ENCODE measurements at places on chromosomes 5 and 9.
A peak's percentile ranks its signal among the peaks of the same experiment; 100 is the strongest.

- DNase-seq: no peak
- no peak overlapping the region for H3K4me3 ChIP-seq
- H3K27ac ChIP-seq: no peak overlapping the region
- H3K36me3 ChIP-seq: no peaks in the 10 kb centered on the region
- H3K27me3 ChIP-seq: no peaks in the 10 kb centered on the region
- peaks cover 5% of the 10 kb centered on the region for H3K4me1 ChIP-seq
Observed at GRCh38 chr9:136270173-136270705, 24.6 kb upstream of the QSOX2 start.

- DNase-seq: no peak
- H3K36me3 ChIP-seq: no peaks in the 10 kb centered on the region
- no peaks in the 10 kb centered on the region for H3K4me1 ChIP-seq
- no peak overlapping the region for H3K27ac ChIP-seq
- H3K4me3 ChIP-seq: no peak overlapping the region
Observed at GRCh38 chr5:146015001-146015400, 78.6 kb downstream of the SH3RF2 start.

DNA sequence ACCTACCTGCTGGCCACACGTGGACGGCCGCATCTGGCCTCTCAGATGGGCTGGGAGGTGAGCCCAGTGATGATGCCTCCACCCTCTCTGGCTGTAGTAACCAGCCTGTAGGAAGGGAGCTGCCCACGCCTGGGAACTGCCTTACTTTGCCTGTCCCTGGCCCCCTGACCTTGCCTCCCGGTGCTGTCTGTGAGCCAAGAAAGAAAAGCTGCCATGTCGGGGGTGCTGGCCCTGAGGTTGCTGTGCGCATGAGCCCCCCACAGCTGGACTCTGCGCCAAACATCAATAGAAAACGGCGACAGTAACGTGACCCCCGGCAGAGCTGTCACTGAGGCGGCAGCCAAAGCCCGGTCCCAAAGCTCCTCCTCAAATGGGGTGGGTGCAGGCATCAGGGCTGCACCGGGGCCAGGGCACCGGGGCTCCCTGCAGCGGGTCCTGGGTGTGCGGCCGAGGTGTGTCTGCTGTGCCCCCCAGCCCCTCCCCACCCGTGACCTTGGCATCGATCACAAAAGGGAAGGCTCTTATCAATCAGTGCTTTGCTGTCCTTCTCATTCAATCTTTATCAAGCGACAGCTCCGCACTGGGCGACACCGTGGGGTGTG is 15.3 kb upstream of the SLC9A3 start:
- no peaks in the 10 kb centered on the region for H3K36me3 ChIP-seq
- peak overlapping the region; percentile 15 for H3K4me3 ChIP-seq
- H3K27ac ChIP-seq: no peak overlapping the region

- H3K4me1 ChIP-seq: peaks cover 24% of the 10 kb centered on the region
- DNase-seq: no peak
- H3K27me3 ChIP-seq: no peaks in the 10 kb centered on the region
Observed at GRCh38 chr5:179439181-179439985, 94.1 kb upstream of the ADAMTS2 start.

DNA sequence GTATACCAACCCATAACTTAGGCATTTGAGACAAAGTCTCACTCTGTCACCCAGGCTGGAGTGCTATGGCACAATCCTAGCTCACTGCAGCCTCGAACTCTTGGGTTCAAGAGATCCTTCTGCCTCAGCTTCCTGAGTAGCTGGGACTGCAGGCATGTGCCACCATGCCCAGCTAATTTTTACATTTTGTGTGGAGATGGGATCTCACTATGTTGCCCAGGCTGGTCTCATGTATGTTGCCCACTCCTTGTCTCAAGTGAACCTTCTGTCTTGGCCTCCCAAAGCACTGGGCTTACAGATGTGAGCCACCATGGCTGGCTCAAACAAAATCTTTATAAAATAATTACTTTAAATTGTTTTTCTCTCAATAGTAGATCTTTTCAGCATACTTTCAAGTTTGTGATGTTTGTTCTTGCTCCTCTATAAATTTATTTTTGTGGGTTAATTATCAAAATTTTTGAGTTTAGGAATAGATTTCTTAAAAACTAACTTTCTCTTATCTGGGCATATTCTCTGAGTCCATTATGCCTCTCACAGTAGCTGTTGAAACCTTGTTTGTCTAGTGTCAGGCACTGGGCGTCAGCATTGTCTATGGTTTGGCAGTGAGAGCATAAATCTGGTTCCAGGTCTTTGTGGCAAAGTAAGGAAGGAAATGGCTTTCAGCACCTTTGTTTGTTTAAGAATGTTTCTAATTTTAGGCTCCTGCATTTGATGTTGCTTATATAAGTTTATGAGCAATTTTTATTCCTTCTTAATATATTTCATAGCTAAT is 38.7 kb downstream of the NLN start:
- H3K4me3 ChIP-seq: no peak overlapping the region
- H3K27me3 ChIP-seq: no peaks in the 10 kb centered on the region
- no peak overlapping the region for H3K27ac ChIP-seq
- peaks cover 4% of the 10 kb centered on the region for H3K36me3 ChIP-seq

- H3K4me3 ChIP-seq: no peak overlapping the region
- H3K27me3 ChIP-seq: no peaks in the 10 kb centered on the region
- DNase-seq: no peak
- H3K36me3 ChIP-seq: no peaks in the 10 kb centered on the region
Observed at GRCh38 chr9:85397005-85397404, 344.7 kb downstream of the AGTPBP1 start.

DNA sequence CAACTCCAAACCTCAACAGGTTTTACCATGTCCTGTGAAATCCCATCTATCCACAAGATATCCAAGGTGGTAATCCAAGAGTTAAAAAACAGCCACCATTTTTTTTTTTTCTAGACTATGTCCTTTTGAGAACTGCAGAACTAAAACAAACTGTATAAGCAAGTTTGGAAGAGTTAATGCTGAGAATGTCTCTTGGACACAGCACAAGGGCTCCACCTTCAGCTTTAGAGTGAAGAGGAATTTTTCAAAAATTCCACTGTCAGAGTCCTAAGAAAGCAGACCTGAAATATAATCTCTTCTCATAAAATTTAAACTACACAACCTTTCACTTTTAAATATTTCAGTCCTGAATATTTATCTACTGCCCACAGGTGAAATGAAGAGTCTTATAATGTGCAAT is 167.8 kb upstream of the CCNG1 start:
- DNase-seq: no peak
- no peaks in the 10 kb centered on the region for H3K27me3 ChIP-seq
- H3K36me3 ChIP-seq: no peaks in the 10 kb centered on the region
- no peaks in the 10 kb centered on the region for H3K4me1 ChIP-seq

DNA sequence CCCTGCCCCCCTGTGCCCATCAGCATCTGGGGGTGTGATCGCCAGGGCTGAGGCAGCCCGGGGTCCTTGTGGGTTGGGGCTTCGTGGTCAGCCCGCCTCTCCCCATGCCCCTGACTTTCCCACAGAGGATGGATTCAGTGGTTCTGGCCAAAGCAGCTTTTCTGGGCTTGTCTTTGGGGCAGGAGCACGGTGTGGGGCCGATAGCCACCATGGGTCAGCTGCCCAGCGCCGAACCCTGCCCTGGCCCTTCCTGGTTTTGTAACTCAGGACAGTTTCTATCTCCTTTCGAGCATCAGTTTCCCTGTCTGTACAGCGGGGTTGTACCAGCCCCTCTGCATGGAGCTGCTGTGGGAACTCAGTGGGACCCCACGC is 77.1 kb downstream of the HMCN2 start:
- H3K36me3 ChIP-seq: no peaks in the 10 kb centered on the region
- H3K4me1 ChIP-seq: no peaks in the 10 kb centered on the region
- no peaks in the 10 kb centered on the region for H3K27me3 ChIP-seq
- H3K4me3 ChIP-seq: no peak overlapping the region
- no peak for DNase-seq
- H3K27ac ChIP-seq: no peak overlapping the region

- no peaks in the 10 kb centered on the region for H3K36me3 ChIP-seq
- no peak overlapping the region for H3K27ac ChIP-seq
- no peak overlapping the region for H3K4me3 ChIP-seq
- DNase-seq: no peak
Observed at GRCh38 chr5:78760366-78760765, 111.8 kb upstream of the LHFPL2 start.

DNA sequence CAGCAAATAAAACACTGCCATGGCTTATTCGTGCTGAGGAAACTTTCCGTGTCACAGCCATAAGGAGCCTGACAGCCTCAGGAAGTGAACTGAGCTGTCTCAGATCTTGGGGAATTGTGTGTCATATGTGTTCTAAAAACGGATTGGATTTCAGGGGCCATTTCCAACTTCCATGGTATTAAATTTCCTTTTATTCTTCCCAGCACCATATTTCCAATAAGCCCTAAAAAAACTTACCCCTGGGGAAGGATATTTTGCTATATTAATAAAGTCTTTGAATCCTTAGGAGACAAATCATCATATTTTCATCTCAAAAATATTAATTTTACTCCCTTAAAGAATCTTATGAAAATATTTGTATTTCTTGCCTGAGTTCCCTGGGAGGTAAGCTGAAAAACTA is 93.9 kb downstream of the LHFPL2 start:
- peaks cover 3% of the 10 kb centered on the region for H3K36me3 ChIP-seq
- no peaks in the 10 kb centered on the region for H3K27me3 ChIP-seq
- no peak overlapping the region for H3K4me3 ChIP-seq
- DNase-seq: no peak
- no peaks in the 10 kb centered on the region for H3K4me1 ChIP-seq

- no peak overlapping the region for H3K27ac ChIP-seq
- peaks cover 1% of the 10 kb centered on the region for H3K36me3 ChIP-seq
- peaks cover 12% of the 10 kb centered on the region for H3K4me1 ChIP-seq
- no peak for DNase-seq
- H3K27me3 ChIP-seq: no peaks in the 10 kb centered on the region
Observed at GRCh38 chr5:10600626-10601245, 36.9 kb downstream of the ANKRD33B start.

DNA sequence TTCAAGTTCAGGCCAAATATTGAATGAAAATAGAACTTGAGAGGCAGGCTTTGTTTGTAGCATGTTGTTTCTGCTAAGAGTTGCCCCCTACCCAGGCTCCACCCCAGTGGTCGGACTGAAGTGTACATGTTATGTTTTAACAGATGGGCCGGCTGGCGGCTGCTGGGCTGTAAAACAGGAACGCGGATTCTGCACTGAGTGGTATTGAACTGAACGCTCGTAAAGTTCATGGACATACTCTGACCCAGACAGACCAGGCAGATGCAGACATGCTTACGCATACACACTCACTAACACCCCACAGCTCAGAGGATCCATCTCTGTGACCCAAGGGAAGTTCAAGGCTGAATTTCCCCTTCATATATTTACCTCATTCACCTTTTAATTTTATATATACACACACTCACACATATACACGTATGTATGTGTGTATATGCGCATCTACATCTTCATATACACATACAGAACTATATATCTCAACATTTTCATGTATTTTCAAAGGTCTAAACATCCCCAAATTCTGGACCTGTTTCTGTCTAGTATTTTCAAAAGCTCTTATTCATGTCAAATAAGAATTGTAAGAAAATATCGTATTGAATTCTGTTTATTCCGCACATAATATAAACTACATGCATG is 1.4 kb downstream of the MARCHF3 start:
- H3K36me3 ChIP-seq: no peaks in the 10 kb centered on the region
- no peak overlapping the region for H3K27ac ChIP-seq
- H3K4me3 ChIP-seq: no peak overlapping the region
- DNase-seq: peak; percentile 2

DNA sequence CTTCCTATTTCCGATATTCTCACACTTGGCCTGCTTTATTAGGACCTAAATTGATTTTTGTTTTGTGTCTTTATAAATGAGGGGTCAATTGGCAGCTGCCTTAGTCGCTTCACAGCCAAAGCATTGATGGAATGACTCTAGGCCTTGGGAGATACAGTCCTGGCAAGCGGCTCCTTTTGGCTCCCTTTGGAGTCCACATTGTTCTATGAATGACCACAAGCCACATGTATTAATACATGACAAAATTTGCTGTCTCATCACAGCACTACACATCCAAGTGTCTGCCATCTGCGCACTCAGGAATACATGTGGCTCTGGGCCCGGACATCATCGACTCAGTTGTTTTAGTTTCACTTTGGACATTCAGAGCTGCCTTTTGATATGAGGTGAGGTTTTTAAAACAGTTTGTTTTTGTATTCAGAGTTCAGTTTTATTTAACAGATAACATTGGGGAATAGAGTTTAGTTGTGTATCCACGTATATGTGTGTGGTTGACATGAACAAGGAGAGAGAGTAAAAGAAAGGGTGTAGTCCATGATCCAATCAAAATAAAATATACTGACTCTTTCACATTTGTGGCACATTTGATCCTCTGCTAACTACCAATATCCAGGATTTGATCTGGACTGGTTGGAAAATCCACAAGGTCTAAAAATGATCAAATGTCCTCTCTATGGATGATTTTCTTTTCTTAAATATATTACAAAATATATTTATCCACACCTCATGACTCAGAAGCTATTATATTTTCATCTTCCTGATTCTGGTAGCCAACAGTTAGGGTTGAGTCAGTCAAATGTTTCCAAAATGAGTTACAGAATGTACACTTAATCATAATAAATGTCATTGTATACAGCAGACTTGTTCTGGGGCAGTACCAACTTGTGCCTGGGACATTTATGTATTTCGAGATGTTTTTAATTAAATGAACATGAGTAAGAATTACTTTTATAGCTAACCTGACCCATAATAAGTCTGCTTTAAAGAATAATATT is 114.0 kb upstream of the MTAP start:
- H3K27ac ChIP-seq: no peak overlapping the region
- no peak overlapping the region for H3K4me3 ChIP-seq
- no peaks in the 10 kb centered on the region for H3K36me3 ChIP-seq
- H3K4me1 ChIP-seq: no peaks in the 10 kb centered on the region
- no peak for DNase-seq

- peaks cover 2% of the 10 kb centered on the region for H3K4me1 ChIP-seq
- no peaks in the 10 kb centered on the region for H3K36me3 ChIP-seq
- H3K27ac ChIP-seq: no peak overlapping the region
- H3K27me3 ChIP-seq: no peaks in the 10 kb centered on the region
Observed at GRCh38 chr5:40430101-40430710, 249.5 kb upstream of the PTGER4 start.

DNA sequence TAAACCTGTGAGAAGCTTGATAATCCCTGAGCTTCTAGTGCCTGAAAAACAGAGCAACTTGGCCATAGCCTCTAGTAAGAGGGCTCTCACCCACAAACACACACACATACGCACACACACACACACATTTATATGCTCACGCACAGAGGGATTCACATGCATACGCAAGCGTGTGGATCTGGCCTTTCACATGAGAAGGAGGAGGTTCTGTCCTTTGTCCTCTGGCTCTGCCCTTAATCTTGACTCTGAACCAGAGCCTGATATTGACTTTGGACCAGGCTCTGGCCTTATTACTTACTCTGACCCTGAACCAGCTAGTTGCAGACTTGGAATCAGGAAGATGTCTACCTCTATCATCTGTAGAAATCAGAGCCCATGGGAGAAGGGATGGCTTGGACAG is 10.0 kb upstream of the P4HA2 start:
- no peak for DNase-seq
- H3K4me1 ChIP-seq: no peaks in the 10 kb centered on the region
- H3K36me3 ChIP-seq: no peaks in the 10 kb centered on the region
- no peak overlapping the region for H3K27ac ChIP-seq
- no peaks in the 10 kb centered on the region for H3K27me3 ChIP-seq
- H3K4me3 ChIP-seq: no peak overlapping the region

Data from trophoblast cell (in vitro differentiated cells and primary cell).